Activated naive CD4-positive, alpha-beta T cell (primary cell): ENCODE measurements at places on chromosomes 5 and 9.

- no peak for DNase-seq
Measured at GRCh38 chr5:68454172-68454571, 238.6 kb downstream of the PIK3R1 start.

DNA sequence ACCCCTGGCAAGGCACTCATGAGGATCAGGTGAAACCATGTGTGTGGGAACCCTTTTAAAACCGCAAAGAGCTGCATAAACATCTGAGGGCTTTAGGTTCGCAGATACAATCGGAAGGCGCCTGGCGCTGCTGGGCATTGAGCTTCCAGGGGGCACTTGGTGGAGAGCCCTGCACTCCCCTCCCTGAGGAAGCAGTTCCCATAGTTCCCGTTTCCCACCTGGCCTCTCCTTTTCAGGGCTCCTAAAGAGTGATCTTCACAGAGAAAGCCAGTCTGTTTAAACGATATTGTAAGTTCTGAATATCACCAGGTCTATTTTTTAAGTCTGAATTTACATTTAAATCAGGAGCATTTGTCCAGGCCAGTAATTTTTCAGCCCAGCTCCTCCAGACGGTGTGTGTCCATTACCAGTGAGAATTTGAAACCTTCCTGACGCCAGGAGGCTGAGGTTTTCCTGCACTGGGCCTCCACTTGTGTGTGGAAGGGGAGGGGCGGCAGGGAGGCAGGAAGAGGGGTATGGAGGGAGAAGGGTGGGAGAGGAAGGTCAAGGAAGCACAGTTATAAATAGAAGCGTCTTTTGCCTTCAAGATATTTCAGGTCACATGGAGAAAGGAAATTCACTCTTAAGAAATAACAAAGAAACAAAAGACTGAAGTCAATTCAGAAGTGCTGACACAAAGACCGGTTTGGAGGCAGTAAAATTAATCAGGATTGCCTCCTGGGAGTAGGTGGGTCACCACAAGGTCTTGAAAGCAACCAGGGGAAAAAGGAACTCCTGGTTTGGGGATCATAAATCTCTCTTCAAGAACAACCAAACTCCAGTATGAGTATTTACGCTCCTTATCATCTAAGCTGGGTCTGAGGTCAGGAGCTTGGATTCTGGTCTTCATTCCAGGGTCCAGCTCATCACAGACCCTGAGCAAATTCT lies 14.3 kb upstream of the MGAT1 start:
- DNase-seq, result no peak

DNA sequence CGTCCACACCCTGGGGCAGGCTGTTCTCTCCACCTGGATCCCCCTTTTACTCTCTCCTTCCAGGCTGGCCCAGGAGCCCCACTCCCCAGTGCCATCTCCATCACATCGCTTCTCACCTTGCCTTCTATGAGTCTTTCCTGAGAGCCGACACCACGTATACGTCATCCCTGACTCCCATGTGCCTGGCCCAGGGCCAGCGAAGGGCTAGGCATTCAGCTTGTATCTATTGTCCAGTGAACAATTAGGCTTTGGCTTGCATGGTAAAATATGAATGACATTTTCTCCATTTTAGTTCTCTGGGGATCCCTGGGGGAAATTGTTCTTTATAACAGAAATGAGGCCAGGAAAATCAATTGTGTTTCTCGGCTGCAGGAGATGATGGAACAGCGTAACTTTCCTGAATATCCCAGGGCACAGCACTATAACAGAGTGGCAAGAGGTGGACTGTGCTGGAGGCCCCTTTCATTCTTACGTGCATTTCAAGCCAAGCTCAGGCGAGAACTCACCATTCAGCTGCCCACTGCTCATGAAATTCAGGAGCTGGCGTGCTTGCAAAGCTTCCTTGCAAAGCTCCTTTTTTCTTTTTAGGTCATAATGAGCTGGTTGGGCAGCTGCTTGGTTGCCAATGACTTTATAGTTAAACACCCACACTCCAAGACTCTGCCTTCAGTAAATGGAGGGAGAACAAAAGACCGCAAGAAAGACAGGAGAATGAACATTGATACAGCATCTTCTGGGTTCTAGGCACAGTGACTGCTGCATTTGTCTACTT lies 37.7 kb downstream of the NSG2 start:
- no peak for DNase-seq

DNA sequence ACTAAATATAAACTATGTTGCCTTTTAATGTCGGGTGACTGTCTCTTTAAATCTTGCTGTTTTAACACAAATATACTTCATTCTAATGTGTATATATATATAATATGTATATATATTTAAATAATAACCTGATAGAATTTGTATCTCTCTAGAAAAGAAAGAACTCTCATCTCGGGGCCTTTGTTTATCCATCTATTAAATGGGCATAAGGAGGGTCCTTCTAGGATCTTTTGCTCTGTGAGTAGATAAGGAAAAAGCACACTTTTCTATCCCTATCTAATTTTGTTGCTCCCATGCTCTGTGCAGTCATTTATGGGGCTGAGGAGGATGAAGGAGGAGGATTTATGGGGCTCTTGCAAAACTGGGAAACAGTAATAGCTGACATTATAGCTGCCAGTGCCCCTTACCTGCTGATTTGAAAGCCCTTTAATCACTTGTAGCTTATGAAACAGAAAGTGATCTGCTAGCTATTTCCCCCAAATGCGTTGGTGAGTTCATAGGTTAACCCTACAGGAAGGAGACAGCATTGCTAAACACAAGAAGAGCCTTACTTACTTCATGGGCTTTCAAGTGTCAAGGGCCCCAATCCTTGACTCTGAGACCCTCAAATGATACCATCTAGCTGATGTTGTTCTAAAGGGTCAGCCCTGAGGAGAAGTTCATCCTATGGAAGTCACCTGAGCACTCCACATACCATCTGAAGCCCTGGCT lies 5.8 kb upstream of the PPARGC1B start:
- DNase-seq, result no peak

DNA sequence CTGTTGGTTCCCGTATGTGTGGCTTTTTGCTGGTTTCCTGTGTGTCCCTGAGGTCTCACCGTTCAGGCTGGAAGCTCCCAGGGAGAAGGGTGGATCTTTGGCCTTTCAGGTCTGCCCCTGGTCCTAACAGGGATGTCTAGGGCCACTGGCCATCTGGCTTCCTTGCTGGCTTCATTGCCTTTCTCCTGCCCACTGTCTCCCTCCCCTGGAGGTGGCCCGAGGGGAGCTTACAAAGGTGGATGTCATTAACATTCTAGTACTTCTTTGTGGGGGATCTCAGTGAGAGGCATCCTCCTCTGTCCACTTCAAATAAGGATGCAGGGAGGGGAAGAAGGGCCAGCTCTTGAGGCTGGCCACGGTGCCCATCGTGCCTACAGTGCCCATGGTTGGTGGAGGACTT lies 35.2 kb downstream of the HMCN2 start:
- no peak for DNase-seq

DNA sequence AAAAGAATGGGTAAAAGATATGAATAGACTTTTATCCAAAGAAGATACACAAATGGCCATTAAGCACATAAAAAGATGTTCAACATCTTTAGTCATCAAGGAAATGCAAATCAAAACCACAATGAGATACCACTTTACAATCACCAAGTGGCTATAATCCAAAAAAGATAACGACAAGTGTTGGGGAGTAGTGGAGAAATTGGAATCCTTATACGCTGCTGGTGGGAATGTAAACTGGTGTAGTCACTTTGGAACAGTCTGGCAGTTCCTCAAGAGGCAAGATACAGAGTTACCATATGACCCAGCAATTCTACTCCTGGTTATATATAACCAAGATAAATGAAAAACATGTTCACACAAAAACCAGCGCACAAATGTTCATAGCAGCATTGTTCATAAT lies 234.9 kb downstream of the SPATA31D1 start:
- DNase-seq, result no peak

GRCh38 chr5:110288766-110289511 lies 437.5 kb downstream of the TMEM232 start:
- no peak for DNase-seq
